Posterior vena cava (tissue), 2 donors: ENCODE measurements at places on chromosomes 5 and 9. TPM values are rescaled to one million over a fixed set of nuclear protein-coding genes. Genes with fewer than 3 reads are reported as not detected.

UGCG gene
- total RNA-seq, result 32.7 TPM

CARTPT gene
- not detected for total RNA-seq

ASS1 gene
- 118 TPM for total RNA-seq

PPP3R2 gene
- total RNA-seq, result not detected

RLN2 gene
- total RNA-seq, result not detected

C7 gene
- total RNA-seq, result 563 TPM

PCDHGA3 gene
- total RNA-seq, result 3.0 TPM

PAX5 gene
- total RNA-seq, result 0.46 TPM

PCDHA7 gene
- 0.19 TPM for total RNA-seq

HTR1A gene
- total RNA-seq, result not detected

PIK3R1 gene
- total RNA-seq, result 172 TPM

NPR3 gene
- 6.5 TPM for total RNA-seq

- DNase-seq, result no peak
Observed at GRCh38 chr5:74534397-74535129, 106.0 kb downstream of the ENC1 start.

DNA sequence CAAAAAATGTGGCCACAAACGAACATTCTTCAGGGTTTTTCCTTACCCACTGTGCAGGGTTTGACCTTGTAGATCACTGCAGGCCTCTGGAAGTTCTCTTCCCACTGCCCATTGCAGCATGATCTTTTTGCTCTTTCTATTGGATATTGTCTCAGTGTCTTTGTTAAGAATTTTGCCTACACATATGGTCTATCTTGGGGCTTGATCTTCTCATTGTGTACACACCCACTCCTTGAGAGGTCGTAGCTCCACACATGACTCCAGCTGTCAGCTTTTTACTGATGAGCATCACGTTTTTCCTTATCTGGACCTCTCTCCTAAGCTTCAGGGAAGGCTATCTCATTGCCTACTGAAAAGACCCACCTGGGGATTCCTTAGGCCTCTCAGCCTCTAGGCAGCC, 3.0 kb upstream of the GLRX start:
- DNase-seq, result no peak

DNA sequence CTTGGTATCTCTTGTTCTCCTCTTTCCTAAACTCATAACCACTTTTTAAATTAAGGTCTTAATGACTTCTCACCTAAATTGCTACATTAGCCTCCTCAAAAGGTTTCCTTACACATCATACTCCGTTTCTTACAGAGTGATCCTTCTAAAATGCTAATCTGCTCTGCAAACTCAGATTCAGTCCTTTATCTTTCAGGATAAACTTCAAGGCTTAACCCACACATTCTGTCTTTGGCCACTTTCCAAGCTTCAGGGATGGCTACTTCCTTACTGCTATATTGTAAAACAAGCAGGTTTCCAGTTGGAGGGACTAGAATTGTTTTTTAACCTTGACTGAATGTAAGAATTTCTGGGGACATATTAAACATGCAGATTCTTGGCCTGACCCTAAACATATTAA, 105.5 kb upstream of the CHD1 start:
- no peak for DNase-seq

DNA sequence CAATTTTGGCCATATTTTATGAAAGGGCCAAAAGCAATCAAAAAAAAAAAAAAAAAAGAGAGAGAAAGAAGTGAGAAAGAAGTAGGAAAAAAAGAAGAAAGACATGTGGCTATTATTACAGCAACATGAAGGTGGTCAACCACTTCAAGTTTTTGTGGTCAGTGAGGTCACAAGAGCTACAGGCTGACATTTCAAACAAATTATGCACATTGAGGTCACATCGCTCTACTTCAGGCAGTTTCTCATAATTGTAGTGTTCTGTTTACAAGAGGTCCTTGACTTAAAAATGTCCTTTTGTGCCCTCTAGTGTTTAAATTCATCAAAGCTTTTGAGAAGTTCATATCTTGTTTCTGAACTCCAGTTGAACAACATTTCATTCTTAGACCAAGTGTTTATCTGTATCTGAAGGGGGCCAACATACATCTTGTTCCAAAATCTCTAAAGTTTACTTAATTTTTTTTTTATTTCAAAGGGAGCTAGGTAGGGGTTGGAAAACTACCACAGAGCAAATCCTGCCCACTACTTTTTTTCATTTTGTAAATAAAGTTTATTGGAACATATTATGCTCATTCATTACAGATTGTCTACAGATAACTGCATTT, 513.1 kb downstream of the PDE4D start:
- no peak for DNase-seq

GRCh38 chr5:73314395-73315257, 134.0 kb downstream of the FOXD1 start:
- no peak for DNase-seq

GRCh38 chr9:130245474-130245873, 20.1 kb upstream of the HMCN2 start:
- DNase-seq, result peak; percentile 36

- DNase-seq, result no peak
Observed at GRCh38 chr9:128406848-128407391, 13.7 kb upstream of the CERCAM start.

DNA sequence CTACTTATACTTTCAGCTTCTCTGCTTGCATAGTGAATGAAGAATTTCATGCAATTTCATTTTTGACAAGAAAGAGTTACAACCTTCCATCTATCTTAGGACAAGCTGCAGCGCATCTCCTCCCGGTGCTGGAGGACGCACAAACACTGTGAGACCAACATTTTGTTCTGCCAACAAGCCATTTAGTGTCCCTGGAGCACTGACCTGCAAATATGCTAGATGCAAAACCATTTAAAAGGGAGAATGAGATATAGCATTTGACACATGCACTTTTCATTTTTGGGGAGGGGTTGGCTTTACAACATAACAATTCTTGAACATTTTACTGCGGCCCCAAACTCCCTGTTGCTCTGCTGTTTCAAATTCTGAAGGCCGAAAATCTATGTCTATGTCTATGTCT, 127.2 kb upstream of the SLC30A5 start:
- DNase-seq, result no peak

DNA sequence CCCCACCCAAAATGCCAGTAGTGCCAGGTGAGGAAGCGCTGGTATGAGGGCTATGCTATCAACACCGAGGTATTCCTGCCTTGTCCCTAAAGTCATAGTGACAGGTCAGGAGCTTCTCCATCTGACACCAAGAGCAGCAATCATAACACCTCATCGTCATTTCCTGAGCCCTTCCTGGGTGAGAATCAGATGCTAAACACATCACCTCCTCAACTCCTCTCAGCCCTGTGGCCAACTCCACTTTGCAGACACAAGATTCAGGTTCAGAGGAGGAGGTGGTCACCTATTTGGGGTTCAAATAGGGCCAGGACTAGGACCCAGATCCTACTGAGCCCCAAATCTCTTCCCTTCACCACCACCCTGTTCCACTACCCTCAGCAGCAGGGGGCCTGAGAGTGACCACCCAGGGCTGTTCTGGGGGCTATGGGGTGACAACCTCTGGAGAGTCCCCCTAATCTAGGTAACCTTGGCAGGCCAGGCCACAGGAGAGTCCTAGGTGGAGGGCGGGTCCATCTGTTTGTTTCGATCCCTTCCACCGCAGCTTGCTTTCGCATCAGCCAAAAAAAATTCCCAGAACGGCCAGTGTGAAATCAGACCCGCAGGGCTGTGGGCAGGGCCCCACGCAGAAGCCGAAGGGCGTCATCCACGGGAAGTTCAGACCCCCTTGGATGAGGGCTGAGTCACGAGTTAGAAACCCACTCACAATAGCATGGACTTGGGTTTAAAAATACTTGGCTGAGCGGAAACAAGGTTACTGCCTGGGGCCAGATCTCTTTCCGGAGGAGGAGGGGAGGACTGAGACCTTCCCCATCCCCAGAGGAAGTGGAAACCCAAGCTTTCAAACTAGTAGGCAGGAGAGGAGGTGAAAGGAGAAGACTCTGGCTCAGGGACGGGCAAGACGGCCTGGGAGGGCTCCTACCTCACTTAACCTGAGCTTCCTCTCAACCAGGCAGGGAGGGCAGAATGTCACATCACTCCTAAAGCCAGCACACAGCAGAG, 8.7 kb downstream of the STK10 start:
- DNase-seq, result peak; percentile 52

- no peak for DNase-seq
Observed at GRCh38 chr9:6782981-6783380, 25.2 kb downstream of the KDM4C start.

DNA sequence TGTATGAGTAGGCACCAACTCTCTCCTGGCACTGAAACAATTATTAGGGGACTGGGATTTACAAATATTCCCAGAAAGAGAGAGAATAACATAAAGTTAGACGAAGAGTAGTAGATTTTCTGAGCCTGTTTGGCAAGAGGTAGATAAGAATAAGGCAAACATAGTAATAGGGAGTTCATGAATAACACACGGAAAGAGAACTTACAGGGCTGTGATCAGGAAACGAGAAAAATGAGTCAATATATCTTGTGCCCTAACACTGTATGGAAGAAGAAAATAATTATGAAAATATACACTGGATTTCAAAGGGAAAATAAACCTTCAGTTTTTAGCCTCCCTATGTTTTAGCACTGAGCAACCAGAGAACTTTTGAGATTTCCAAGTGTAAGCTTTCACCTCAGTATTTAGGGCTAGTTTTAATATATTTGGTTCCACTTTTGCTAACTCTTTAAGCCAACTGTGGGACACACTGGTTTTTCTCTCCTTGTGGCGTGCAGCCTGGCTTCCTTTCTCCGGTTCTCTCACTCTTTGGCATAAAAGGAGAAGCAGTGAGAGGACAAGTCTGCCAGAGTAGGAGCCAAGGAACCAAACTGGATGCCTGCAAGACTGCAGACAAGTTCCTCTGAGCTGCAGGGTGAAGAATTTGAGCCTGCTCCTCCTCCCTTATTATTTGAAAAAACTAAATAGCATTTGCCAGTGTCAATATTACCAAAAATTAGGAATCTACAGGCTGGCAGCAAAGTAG, 6.6 kb upstream of the KCNN2 start:
- DNase-seq, result no peak

DNA sequence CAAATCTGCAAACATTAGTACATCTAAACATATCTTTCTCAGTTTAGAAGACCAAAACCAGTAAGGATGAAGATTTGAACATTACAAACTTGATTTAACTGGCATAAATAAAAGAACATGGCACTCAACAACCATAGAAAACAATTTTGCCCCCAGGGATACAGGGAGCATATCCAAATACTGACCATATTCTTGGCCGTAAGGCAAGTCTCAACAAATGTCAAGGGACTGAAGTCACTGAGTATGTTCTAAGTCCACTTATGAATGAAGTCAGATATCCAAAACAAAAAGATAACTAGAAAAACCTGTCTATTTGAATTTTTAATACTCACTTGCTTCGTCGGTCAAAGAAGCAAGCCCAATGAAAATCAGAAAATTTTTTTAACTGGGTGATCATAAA, 14.1 kb downstream of the FEM1C start:
- no peak for DNase-seq

GRCh38 chr5:93503598-93504067, 77.4 kb downstream of the NR2F1-AS1 start:
- no peak for DNase-seq

GRCh38 chr5:127223256-127223974, 67.2 kb upstream of the MEGF10 start:
- DNase-seq, result no peak

DNA sequence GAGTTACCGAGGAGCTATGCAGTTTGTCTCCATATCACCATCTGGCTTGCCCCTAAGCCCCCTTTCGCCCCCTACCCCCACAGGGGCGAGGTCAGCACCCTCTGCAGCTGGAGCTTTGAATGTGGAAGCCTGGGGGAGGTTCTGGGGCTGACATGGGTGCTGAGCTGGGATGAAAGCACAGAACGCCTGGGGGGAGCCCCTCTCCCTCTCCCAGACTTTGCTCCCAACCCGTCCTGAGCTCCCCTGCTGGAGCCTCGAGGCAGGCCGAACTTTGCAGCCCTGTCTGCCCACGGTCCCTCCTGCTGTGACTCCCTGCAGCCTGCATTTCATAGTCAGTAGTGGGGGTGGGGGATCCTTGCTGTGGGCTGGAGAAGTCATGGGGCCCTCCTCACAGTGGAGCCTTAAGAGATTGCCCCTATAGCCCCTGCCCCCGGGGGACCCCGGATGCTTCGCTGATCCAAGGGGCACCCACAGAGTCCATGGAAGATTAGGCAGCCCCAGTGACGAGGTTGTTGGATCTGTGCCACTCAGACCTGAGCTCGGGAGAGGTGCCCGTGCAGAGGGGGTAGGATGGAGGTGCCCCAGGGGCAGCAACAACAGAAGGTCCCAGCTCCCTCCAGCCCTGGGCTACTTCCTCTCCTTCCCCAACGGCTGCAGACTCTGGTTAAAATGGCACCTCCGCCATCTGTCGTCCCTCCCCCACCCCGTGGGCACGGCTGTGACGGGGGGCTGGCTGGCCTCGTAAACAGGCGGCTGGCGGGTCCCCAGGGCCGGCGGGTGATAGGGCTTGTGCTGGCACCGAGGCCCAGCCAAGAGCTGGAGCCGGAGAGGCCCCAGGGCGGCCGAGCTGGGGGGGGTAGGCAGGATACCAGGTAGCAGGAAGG, 162.0 kb downstream of the C9orf50 start:
- peak; percentile 88 for DNase-seq

DNA sequence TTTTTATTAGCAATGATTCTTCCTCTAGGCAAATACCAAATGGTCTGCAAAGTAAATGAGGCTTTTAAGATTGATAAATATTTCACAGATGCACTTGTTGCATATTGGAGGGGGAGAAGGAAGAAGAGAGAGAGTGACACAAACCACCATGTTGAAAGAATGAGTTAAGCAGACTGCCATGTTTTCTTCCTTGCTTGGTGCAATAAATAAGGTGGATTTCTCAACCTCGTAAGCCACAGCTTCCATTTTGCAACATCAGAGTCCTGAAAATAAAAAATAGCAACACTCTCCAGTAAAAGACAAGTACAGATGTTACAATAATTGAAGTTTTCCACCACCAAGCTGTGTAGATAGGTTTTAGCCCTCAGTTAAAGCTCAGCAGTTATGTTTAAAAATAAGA, 202.9 kb downstream of the SGCD start:
- DNase-seq, result no peak

DNA sequence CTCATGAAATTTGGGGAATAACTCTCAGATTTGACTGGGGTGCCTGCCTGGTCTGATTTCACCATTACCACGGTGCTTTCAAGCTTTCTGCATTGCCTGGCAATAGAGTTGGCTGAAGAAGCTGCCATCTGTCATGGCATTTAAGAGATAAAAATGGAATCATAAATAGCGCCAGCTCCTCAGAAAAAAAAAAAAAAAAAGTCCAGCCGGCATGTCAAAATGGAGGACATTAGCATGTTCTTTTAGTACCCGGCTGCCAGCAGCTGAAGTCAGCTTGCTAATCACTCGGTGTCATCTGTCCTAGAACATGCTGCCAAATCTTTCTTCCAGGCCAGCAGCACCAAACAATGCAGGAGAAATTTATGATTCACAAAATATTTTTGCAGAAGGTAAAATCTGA, 57.7 kb upstream of the CER1 start:
- DNase-seq, result no peak

- DNase-seq, result no peak
Observed at GRCh38 chr9:12956805-12957204, 182.0 kb downstream of the LURAP1L start.

GRCh38 chr9:126150411-126151030, 176.1 kb upstream of the MVB12B start:
- DNase-seq, result peak; percentile 32
